ENCODE measurements at places on chromosomes 3 and 15. TPM values are rescaled to one million over a fixed set of nuclear protein-coding genes. Genes with fewer than 3 reads are reported as not detected.

DNA sequence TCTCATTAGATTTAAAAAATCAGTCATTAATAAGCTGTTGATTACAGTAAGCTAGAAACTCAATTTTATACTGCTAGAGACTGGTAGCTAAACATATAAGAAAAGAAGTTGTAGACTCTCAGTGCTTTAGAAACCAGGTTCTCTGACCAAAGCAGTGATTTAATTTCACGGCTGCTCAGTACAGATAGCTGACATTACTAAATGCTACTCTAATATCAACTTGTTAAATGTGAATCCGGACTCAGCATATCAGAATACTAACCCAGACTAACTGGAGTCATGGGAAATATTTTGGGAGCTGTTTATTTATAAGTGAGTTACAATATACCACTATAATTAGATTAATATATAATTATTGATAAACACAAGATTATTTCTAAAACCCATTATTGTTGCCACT is 80.4 kb downstream of the NEDD4 start:
- no peak for DNase-seq

GRCh38 chr3:33624756-33625155 is 93.3 kb downstream of the CLASP2 start:
- DNase-seq: no peak

DNA sequence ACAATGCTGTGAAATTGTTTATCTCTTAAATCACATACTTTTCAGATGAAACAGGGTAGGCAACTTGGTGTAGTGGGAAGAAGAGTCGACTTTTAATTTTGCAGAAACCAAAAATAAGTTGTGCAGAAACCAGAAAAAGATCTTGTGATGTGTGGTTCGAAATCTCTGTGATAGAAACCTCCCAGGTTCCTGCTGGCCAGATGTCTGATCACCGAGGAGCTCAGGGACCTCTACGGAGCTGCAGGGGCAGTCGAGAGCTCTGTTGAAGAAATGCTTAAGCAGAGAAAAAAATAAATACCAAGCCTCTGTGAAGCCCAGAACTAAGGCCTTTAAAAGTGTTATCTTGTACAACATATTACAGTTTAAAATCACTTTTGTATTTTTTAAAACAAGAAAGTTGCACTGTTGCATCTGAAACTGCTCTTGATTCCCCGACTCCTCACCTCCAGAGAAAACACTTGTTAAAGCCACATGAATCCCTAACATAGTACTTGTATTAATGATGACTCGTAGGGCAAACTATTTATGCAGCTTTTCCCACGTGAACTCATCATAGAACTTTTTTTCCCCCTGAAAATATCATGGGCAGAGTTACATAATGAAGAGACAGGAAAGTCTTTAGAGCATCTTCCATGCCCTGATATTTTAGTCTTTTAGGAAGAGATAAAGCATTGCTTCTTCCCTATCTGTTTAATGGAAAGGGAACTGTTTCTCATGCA is 51.3 kb downstream of the CCK start:
- DNase-seq: no peak

DNA sequence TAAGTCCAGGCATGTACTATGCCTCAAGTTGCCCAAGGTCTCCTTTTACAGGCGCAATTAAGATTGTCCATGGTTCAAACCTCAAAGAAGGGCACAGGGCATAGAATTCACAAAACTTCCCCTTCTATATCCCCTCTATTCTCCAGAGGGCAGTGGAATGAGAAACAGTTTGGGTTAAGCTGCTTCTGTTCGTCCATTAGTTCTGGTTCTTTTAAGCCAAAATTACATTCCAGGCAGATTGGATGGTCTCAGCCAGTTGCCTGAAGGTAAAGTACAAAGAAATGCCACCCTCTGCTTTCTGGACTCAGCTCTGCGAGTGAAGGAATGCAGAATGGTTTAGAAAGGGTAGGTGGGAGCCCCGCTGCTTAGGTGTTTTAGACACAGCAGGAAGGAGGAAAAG is 200.7 kb downstream of the GREM1 start:
- no peak for DNase-seq

GRCh38 chr15:75725006-75725718 is 12.5 kb upstream of the CSPG4 start:
- no peak for DNase-seq

DNA sequence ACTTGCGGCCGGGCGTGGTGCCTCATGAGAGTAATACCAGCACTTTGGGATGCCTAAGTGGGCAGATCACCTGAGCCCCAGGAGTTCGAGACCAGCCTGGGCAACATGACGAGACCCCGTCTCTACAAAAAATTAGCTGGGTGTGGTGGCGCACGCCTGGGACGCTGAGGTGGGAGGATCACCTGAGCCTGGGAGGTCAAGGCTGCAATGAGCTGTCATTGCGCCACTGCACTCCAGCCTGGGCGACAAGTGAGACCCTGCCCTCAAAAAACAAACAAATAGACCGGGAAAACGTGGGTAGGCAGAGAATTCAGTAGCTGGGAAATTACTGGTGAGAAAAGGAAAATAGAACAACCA is 667 bp downstream of the UMPS start:
- DNase-seq: no peak

DNA sequence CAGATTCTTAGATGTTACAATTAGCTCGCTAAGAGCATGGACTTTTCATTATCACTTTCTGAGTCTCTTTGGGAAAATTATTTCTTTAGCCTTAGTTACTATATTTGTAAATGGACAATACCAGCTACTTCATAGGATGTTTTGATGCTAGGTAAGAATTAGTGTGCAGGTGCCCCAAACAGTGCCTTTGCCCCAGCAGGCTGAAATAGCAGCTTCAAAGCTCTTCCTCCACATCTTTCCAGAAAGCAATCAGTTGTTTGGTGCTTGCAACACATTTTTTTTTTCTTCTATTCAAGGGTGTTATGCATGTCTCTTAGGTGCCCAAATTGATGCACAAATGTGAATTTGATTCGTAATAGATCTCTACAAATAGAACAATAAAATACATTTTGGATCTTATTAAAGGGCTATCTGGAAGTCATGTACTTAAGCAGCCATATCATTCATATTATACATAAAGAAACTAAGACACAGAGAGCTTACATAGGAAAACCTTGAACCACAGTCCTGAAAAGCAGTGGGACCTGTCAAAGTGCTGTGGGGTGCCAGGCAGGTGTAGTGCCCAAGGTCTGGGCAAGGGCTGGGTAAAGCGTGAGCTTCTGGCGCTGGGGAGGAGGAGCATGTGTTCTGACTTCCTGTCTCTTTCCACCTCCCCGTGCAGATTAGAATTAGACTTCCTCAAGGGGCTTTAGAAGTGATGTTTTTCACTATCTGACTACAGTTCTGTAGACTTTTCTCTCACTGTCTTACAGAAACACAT is 62.9 kb downstream of the FNDC3B start:
- no peak for DNase-seq

DNA sequence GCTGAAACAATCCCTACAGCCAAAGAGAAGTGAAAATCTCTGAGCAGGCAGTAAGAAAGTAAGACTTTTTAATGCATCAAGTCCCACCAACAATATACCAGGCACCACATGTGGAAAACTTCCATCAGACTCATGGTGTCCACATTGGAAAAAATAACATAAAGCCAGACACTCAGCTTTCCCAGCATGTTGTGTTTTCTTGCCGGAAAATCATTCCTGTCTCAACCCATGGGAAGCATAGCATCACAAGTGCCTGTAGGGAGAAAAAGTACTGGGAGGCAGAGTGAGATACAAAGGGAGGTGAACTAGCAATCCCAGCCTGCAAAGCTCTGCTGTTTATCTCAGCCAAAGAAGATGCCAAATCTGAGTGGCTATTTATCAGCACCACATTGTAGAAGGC is 868.9 kb downstream of the SI start:
- no peak for DNase-seq

- no peak for DNase-seq
Observed at GRCh38 chr3:62209101-62209500, 164.2 kb downstream of the FEZF2 start.

GRCh38 chr15:88663141-88663621 is 24.4 kb downstream of the ISG20 start:
- no peak for DNase-seq

GRCh38 chr3:172711454-172711795 is 558 bp upstream of the NCEH1 start:
- DNase-seq: no peak

GRCh38 chr3:30355622-30356021 is 250.8 kb upstream of the TGFBR2 start:
- no peak for DNase-seq

GRCh38 chr3:121979734-121980449 is 42.2 kb downstream of the ILDR1 start:
- no peak for DNase-seq

GRCh38 chr3:57961177-57961827 is 46.9 kb upstream of the FLNB start:
- no peak for DNase-seq

STRIT1 gene
- 1.7 TPM for polyA plus RNA-seq

COL7A1 gene
- polyA plus RNA-seq: 30.0 TPM

C3orf49 gene
- polyA plus RNA-seq: 0.48 TPM

RETNLB gene
- not detected for polyA plus RNA-seq

ANKRD63 gene
- not detected for polyA plus RNA-seq

Data from renal cortex interstitium (tissue), 15 donors.